ENCODE measurements at places on chromosomes 5 and 9.

- no peak for DNase-seq
Measured at GRCh38 chr9:97749928-97750327, 52.8 kb upstream of the XPA start.

DNA sequence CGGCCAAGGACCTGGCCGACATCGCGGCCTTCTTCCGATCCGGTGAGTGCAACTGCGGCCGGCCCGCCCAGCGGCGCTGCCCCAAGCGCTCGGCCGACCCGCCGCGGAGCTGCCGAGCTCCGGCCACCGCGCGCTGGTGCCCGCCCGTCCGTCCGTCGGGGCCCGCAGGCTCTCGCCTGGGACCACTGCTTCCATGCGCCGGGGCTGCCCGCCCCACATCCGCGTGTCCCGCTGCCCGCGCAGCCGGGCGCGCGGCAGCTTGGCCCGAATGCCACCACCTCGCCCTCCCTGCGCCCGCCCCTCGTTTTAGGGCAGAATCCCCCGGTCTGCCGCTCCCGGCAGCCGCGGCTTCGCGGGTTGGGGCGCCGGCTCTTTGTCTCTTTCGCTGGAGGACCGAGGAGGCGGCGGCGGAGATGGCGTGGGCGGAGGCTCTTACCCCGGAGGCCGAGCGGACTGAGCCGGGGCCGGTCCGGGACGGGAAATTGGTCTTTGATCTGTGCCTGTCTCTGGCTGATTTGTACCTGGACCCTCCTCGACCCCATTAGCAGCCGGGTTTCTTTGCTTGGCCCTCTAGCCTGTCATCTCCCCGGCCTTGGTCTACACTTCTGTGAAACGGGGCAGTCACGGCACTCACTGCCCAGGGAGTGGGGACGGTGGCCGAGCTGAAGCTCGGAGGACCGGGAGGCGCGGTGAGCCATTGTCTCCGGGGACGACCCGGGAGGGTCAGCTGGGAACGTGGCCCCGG, 871 bp downstream of the TRIO start:
- DNase-seq, result no peak

- no peak for DNase-seq
Measured at GRCh38 chr9:129176701-129177442, 1.2 kb downstream of the IER5L start.

DNA sequence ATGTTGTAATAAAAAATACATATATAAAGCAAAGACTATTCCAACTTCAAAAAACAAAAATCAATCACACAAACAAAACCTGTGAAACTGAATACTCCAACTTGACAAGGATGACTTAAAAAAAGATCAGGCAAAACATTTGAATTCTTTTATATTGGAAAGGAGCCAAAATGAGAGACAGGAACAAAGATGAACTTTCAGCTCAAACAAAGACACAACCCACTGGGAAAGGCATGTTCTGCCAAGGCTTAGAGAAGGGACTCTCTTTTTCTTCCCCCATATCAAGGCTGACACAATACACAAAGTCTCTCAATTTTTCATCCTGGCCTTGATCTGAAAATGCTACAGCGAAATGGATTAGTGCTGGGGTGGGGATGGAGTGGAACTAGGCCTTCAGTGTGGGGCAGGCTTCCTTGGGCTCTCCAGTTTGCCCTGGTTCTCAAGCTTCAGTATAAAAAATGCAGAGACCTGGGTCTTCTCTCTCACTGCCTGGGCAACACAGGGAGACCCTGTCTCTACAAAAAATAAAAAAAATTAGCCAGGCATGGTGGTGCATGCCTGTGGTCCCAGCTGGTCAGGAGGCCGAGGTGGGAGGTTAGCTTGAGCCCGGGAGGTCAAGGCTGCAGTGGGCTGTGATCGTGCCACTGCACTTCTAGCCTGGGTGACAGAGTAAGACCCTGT, 11.6 kb upstream of the FAM169A start:
- no peak for DNase-seq

DNA sequence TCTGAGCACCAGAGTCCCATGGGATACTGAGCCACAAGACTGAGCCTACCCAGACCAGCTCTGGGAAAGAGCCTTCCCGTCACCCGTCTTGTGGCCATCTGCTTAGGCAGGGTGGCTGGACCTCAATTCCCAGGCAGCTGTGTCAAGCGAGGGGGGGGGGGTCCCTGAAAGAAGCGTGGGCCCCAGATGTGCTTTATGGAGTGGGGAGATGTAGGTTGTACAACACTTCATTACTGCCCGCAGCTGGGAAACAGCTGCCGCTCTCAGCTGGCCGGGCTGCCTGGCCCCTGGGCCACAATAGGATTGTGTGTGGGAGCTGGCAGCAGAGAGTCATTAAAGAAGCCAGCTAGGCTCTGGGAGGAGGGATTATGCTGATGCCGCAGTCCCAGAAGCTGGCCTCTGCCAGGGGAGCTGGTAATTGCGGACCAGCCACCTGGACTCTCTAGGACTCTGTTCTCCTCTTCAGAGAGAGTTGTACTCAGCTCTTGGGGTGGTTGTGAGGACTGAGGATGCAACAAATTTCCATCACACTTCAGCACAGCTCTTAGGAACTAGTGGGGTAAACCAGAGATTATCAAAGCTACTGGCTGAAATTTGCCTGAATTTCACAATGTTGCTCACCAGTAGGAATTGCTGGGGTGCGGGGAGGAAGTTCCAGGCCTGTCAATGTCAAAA, 145.4 kb downstream of the GADD45G start:
- no peak for DNase-seq

- DNase-seq, result no peak
Measured at GRCh38 chr9:127506117-127506813, 55.0 kb downstream of the LRSAM1 start.

DNA sequence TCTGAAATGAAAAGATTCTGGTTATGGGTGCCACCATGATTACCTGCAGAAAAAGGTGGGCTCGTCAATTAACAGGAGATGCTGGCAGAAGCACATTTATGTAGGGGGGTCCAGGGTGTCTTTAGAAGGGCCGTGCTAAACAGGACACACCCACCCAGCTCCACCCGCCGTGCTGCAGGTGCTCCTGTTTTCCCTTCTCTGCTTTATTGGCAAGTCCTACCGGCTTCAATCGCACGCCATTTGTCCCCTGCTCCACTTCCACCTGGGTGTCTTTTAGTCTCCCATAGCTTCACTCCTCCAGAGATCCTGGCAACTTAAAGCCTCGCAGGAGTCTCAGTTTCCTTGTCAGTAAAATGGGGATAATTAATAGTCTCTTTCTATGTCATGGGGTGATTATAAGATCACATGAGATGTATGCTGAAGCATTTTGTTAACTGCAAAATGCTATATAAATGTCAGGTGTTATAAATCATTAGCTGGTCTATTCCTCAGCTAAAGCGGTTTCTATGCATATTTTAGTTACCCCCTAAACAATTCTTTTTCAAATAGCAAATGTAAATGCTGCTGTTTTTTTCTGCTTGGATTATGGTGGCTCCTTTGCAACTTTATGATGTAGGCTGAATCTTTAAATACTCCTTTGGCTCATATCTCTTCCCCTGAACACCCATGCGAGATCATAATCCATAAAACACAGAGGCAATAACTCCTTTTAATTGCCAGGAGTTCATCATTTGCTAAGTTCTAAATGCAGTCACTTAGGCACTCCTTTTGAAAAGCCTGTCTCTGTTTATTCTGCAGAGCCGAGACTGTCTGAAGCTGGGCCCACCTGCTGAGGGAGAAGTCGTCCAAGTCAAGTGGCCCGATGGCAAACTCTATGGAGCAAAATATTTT, 406.9 kb downstream of the KDM4C start:
- DNase-seq, result no peak

GRCh38 chr5:67182301-67182790, 14.3 kb downstream of the CD180 start:
- DNase-seq, result no peak

DNA sequence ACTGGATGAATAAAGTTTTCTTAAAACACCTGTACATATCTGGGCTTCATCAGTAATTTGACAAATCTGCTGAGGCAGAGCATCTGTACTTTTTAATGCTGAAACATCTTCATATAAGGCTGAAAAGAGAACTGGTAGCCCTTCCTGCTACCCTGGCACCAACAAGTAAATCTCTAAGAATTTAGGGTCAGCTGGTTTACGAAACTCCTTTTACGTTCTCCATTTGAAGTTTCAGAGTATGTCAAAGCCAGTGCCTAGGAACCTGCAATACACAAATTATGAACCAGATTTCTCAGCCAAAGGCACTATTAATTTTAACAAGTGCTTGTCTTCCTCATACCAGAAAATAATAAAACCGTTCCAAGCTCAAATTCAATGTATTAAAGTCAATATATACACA, 3.8 kb downstream of the ZFAND5 start:
- DNase-seq, result no peak

GRCh38 chr9:131117121-131117761, 8.1 kb upstream of the NUP214 start:
- no peak for DNase-seq

GRCh38 chr9:108844391-108844790, 11.4 kb downstream of the ACTL7B start:
- no peak for DNase-seq

DNA sequence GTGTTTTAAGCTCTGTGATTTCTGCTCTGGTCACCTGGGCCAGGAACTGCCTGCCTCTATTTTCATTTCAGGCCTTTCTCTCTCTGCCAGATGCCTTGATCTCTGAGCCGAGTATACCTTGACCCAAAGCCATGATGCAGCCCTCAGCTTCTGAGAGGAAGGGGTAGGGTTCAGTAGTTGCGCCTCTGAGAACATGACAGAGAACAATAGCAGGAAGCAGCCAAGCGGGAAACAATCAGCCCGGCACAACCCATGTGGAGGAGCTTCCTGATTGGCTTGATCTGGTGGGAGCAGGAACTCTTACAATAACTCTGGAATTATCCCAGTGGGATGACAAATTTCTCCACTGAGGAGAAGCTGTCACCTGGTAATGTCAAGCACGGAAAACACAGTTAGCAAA, 127.4 kb downstream of the PALM2AKAP2 start:
- no peak for DNase-seq

GRCh38 chr9:136537896-136538598, 7.8 kb downstream of the NOTCH1 start:
- no peak for DNase-seq

DNA sequence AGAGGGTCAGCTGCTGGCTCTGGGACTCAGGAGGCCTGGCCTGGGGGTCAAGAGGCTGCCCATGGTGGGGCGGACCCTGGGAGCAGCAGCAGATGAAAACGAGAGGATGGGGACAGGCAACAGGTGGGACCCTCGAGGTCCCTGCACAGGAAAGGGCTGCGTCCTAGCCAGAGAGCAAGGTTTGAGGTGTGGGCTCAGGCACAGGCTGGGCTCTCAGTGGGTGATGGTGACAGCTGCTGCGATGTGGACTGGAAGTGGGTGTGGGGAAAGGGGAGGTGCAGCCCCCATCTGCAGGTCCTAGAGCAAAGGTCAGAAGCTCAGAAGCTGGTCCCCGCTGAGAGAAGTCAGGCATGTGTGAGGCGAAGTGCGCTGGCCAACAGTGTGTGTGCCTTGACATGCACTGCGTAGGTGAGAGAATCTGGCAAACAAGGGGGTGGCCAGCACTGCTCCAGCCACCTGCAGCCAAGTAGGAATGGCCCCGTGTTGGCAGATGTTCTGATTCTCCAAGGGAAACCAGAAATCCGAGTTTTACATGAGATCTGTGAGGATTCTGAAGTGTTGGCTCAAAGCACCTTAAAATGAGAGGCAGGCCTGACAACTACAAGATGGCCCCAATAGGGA, 85.7 kb downstream of the COL23A1 start:
- DNase-seq, result no peak

GRCh38 chr9:121784731-121785411, 133.4 kb downstream of the DAB2IP start:
- DNase-seq, result no peak

DNA sequence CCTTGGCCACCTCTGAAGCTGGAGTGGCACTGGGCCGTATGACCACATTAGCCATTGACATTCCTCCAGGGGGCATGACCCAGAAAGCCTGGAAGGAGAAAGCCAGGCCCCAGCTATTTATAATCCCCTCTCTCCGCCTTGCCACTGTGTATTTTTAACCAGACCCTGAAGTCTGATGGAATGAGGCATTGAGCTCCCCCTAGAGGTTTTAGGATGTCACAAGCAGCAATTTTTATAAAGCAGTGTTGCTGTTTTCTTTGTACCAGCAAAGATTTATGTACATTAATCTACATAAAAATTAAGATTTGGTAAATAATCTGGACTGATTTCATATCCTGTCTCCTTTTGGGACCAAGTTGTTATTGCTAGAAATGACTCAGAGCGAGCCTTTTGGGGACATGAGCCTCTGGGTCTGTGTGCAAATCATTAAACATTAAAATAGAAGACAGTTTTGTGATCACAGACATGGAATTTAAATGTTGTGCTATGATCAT, 127.1 kb downstream of the TRIO start:
- peak; percentile 44 for DNase-seq

DNA sequence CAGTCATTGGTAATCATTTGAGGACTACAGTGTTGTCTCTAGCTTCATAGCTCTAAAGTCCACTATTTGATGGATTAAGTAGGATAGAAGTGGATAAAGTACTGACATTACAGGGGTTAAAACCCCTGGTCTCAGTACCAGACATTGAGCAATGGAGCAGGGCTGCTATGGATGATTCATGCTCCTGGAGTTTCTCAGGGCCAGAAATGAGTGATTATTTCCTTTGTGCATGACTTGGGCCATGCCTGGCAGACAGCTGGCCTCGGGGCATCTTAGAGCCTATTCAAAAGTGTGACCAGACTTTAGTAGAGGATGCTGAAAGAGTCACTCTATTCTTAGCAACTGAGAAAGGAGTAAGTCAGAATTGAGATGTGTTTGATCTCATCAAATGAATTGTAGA, 350.7 kb upstream of the TLE4 start:
- DNase-seq, result peak; percentile 48

- DNase-seq, result no peak
Measured at GRCh38 chr5:39933061-39933460, 508.3 kb upstream of the DAB2 start.

- DNase-seq, result peak; percentile 18
Measured at GRCh38 chr5:65776441-65777141, 54.6 kb downstream of the NLN start.

GRCh38 chr5:59098743-59099142, 515.9 kb downstream of the RAB3C start:
- DNase-seq, result no peak

- no peak for DNase-seq
Measured at GRCh38 chr5:38387161-38387560, 128.8 kb downstream of the EGFLAM start.

DNA sequence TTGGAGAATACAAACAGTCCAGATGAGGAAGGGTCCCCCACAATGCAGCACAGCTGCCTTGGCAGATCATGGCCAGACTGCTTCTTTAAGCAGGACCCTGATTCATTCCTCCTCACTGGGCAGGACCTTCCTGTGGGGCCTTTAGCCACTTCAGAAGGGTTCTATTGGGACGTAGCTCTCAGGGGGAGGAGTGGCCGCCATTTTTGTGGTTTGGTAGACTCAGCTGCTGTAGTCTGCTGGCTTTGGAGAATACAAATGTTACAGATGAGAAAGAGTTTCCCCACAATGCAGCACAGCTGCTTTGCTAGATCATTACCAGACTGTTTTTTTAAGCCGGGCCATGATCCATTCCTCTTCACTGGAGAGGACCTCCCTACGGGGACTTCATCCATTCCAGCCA, 57.4 kb downstream of the TMEM38B start:
- no peak for DNase-seq

- DNase-seq, result no peak
Measured at GRCh38 chr9:108620767-108621166, 235.0 kb downstream of the ACTL7B start.

GRCh38 chr9:76571288-76571687, 112.3 kb downstream of the GCNT1 start:
- DNase-seq, result no peak

GRCh38 chr5:118144540-118144939, 843.8 kb downstream of the DTWD2 start:
- no peak for DNase-seq

- DNase-seq, result no peak
Measured at GRCh38 chr5:170303549-170303948, 6.0 kb upstream of the LCP2 start.

- no peak for DNase-seq
Measured at GRCh38 chr5:172477466-172477865, 23.1 kb upstream of the SH3PXD2B start.

All from fibroblast of skin of left quadriceps (primary cell).